ENCODE measurements at places on chromosomes 1 and 21.

DNA sequence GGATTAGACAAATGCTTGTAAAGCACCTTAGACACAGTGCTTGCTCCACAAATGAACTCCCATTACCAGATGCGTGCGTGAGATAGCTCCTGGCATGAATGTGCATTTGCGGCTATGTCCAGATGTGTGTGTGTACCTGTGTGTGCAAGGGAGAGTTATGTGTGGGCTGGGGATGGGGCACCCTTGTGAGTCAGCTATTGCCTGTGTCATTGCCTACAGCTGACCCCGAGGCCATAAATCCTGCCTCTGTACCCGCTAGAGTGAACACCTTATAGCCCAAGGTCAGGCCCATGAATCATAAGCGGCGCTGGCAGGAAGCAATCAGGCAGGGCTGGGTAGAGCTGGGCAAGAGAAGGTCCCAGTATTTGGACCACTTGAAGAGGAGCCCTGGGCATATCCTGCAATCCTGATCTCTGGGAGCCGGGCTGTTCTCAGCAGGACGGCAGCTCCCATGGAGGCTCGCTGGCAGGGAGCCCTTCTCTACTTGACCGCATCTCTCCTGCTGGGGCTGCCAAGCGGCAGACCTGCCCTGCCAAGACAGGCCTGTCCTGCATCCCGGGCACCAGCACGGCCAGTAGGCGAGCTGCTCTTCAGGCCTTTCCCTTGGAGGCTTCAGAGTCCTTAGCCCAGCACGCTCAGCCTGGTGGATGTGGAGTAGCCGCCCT lies 86.4 kb downstream of the TMEM53 start:
- DNase-seq, result no peak

DNA sequence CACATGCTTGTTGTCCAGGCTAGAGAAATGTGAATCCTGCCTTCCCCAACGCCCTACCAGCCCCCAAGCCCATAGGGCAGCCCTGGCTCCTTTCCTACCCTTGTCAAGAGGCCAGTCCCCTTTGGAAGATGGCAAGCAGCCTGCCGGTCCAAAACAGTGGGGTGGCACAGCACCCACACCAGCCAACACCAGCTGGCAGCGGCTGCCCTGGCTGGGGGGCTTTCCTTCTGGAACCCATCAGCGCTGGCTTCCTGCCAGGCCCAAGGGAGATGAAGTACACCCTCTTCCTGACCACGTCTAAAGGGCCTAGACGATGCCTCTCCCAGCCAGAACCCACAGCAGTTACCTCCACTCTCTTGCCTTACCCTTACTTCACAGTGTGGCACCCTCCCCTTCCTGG lies 24.2 kb downstream of the KCNN3 start:
- no peak for DNase-seq

GRCh38 chr1:169113613-169114119 lies 7.2 kb downstream of the ATP1B1 start:
- DNase-seq, result no peak

DNA sequence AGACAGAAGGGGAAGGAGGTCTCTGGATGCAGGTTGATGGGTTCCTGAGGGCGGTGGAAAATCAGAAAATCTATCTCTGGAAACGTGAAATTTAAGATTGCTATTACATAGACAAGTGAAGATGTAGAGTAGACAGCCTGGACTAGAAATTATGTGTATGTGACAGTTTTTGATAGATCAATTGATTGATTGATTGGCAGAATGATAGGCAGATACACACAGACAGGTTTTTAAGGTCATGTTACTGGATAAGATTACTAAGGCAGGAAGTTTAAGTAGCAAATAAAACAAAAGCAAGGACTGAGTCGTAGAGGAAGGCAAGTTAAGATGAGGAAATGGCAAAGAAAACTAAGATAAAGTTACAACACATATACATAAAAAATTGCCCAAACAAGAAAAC lies 124.7 kb downstream of the RGS21 start:
- DNase-seq, result no peak

- no peak for DNase-seq
Observed at GRCh38 chr1:201418461-201418860, 3.1 kb downstream of the TNNI1 start.

- DNase-seq, result peak; percentile 32
Observed at GRCh38 chr1:173445164-173445563, 32.0 kb upstream of the PRDX6 start.

- no peak for DNase-seq
Observed at GRCh38 chr1:76770979-76771378, 96.3 kb upstream of the ST6GALNAC5 start.

GRCh38 chr21:40638466-40639251 lies 208.3 kb downstream of the DSCAM start:
- no peak for DNase-seq

DNA sequence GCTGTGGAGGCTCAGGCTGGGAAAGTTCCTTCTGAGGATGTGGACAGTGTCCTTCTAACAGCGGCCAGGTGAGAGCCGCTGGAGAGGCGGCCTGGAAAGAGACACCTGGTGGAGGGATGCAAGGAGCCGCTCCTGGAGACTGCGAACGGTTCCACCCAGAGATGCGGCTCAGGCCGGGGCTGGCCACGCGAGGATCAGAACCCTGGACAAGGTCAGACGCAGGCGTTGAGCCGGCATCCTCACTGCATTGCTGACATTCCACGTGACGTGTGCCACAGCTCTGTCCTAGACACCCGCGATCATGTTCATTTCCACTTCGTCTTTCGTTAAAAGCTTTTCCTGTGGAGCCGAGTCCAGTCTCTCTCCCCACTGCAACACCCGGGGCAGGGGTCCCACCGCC lies 28.8 kb downstream of the CFAP74 start:
- DNase-seq, result no peak

DNA sequence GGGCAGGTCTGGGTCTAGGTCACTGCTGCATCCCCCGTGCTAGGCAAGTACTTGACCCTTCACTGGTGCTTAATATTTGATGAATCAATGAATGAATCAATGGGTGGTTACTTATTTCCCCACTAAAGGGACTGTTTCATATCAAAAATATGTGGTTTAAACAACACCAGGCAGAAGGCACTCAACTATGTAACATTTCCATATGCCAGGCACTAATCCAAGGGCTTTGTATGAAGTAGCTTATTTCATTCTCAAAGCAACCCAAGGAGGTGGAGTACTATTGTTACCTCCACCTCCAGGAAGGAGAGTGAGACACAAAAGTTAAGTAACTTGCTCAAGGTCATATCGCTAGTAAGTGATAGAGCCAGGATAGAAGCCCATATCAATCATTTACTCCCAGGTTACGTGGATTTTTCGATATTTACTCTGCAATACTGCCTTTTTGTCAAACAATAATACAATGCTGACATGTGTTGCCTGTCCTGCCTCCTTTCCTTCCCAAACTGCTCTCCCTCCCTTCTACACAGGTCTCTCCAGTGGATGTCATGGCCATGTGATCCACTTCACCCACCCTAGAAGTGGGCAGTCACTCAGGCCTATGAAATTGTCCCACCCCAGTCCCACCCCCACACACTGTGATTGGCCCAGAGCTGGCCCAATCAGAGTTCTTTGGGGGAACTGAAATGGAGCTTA lies 142.8 kb downstream of the ETS2 start:
- no peak for DNase-seq

All from RPMI8226 (cell line).